ENCODE measurements at places on chromosomes 2 and 18. TPM values are rescaled to one million over a fixed set of nuclear protein-coding genes. Genes with fewer than 3 reads are reported as not detected.

GRCh38 chr2:121132054-121132761 lies 152.8 kb downstream of the TFCP2L1 start:
- DNase-seq = no peak

GRCh38 chr2:61371027-61371426 lies 99.9 kb downstream of the USP34 start:
- DNase-seq = no peak

The EPHA4 gene
- 84.7 TPM for total RNA-seq

DNA sequence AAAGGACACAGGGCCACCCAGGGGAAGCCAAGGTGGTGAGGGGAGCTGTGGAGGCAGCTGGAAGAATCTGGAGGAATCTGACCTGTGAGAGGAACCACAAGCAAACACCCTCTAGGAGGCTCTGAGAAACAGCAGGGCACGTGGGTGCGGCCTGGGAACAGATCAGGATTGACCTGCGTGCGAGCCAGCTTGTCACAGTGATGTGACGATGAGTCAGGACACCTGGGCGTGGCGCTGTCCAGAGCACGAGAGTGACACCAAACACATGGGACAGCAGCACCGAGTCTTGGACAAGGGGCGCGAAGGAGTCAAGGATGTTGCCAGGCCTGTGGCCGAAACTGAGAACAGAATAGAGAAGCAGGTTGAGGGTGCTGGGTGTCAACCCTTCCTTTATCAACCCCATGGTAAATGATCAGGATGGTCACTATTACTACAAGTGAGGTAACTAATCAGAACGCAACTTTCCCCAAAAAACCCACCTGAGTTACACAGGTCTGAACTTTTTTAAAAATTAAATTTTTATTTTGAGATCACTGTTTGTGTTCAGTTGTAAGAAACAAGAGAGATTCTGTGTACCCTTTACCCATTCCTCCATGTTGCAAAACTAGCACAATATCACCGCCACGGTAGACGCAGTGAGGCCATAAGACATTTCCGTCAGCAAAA lies 637 bp upstream of the SFT2D3 start:
- DNase-seq = no peak

DNA sequence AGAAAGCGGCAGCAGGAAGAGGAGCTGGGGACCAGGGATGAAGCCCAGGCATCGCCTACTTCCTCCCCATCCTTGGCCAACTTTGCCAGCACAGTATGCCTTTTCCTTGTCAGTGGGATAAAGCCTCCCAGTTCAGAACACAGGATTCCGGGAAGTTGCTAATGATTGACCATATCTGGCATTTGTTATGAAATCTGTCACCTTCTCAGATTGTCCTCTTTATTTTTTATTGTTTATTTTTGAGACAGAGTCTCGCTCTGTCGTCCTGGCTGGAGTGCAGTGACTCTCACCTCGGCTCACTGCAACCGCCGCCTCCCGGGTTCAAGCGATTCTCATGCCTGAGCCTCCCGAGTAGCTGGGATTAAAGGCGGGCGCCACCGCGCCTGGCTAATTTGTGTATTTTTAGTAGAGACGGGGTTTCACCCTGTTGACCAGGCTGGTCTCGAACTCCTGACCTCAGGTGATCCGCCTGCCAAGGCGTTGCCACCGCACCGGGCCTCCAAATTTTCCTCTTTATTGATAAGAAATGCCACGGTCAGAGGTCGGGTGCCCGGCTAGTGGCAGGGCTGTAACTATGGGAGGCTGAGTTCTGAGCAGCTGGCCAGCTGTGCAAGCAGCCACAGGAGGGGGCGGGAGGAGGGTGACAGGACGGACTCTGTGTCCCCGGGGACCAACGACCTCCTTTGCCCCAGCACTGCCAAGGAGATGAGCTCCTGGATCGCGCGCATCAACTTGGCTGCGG lies 24.4 kb downstream of the PSD4 start:
- no peak for DNase-seq
